Activated CD4-positive, alpha-beta T cell treated with anti-CD3 and anti-CD28 coated beads, Interleukin-2, Interleukin-4, amounts not matched to agents 100 ng/mL and 50 ng/mL, durations not matched to agents 16 hours and 8 hours (primary cell): ENCODE measurements at places on chromosomes 7 and 10.

- DNase-seq: no peak
Measured at GRCh38 chr10:130901311-130902165, 410.0 kb downstream of the TCERG1L start.

DNA sequence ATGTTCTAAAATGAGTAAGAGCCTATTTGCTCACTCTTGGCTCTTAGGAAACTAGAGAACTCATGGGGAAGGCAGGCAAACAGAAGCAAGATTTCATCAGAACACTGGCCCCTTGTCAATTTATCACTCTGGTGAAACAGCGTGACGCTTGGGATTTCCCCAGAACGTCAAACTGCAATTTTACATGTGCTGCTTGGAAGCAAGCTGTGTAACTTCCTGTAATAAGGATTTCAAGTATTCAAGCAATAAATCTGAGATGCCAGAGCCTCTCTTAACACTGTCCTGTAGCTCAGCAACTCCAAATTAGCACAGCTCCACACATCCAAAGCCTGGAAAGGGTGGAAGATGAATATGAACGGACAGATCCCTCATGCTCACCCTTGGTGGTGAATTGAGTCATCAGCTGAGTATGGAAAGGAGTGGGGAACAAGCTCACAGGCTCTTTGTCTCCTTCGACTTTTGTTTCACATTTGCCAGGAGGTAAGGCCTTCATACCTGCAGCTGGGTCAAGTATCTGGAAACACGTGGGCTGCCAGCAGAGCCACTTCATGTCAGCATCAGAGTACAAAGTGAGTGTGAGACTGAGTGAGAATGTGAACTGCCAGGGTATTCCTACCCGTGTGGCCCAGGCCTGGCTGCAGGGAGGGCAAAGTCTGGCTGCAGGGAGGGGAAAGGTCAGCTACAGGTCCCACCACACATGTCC lies 140.4 kb upstream of the NAMPT start:
- peak; percentile 94 for DNase-seq

DNA sequence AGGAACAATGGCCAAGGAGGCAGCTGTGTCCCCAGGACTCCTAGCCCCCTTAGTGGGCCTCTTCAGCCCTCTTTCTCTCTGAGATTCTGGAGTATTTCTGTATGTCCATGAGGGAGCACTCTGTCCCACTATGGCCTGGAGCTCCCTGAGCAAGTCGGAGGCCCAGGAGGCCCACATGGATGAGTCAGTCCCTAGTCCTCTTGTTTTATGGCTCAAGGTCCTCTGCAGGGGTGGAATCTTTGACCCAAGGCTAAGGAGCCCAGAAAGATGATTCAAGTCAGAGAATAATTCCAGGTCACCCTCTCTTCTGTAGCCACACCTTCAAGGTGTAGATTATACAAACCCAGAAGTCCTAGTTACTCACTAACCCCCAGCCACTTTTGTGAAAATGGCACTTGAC lies 125.6 kb downstream of the PLXNA4 start:
- DNase-seq: no peak

GRCh38 chr7:151239837-151240459 lies 7.7 kb downstream of the CHPF2 start:
- DNase-seq: no peak

GRCh38 chr7:1325246-1325645 lies 92.6 kb downstream of the UNCX start:
- DNase-seq: no peak

- no peak for DNase-seq
Measured at GRCh38 chr7:148835854-148836253, 48.2 kb downstream of the EZH2 start.

GRCh38 chr7:118626739-118627138 lies 402.2 kb downstream of the ANKRD7 start:
- no peak for DNase-seq

DNA sequence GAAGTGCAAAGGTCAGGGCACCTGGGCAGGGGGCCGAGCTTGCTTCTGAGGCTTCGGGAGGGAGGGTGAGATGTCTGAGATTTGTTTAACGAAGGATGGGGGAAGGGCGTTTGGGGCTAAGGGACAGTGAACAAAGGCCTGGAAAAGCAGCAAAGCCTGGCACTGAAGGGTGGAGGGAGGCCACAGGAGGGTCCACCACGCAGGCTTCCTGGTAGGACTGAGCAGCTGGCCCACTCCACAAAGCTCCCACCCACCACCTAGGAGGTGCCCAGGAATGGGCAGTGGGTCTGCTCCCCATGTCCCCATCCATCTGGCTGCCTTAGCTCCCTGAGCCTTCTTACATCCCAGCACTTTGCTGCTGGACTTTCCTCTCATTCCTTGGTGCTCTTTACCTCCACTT lies 39.4 kb upstream of the CXCL12 start:
- no peak for DNase-seq

- DNase-seq: no peak
Measured at GRCh38 chr10:43203448-43204041, 63.3 kb downstream of the RASGEF1A start.

DNA sequence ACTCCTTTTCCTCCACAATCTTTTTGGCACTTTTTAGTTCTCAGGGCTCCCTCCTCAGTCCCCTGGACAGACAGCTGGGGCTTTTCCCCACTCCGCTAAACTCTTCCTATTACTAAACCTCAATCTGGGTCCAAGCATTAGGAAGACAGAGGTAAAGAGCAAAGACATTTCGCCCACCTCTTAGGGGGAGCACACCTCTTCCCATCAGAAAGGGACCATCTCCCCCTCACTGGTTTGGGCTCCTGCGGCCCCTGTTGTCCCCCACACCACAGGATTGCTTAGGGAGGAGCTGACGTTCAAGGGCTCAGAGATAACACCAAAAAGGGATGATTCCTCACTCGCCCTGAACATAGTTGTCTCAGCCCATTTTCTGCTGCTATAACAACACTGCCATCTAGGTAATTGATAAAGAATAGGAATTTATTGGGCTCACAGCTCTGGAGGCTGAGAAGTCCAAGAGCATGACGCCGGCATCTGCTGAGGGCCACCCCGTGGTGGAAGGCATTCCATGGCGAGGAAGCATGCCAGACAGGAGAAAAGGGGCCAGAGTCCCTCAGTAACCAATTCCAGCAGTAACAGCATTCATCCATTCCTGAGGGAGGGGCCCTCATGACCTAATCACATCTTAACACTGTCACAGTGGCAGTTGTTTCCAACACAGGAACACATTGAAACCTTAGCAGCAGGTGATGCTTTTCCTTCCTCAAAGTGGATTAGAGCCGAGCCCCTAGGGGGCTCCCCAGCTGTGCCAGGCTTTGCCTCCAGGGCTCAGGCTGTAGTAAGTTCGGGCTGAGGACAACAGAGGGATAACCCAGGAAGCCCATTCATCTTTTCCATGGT lies 209.6 kb downstream of the EBF3 start:
- DNase-seq: no peak

DNA sequence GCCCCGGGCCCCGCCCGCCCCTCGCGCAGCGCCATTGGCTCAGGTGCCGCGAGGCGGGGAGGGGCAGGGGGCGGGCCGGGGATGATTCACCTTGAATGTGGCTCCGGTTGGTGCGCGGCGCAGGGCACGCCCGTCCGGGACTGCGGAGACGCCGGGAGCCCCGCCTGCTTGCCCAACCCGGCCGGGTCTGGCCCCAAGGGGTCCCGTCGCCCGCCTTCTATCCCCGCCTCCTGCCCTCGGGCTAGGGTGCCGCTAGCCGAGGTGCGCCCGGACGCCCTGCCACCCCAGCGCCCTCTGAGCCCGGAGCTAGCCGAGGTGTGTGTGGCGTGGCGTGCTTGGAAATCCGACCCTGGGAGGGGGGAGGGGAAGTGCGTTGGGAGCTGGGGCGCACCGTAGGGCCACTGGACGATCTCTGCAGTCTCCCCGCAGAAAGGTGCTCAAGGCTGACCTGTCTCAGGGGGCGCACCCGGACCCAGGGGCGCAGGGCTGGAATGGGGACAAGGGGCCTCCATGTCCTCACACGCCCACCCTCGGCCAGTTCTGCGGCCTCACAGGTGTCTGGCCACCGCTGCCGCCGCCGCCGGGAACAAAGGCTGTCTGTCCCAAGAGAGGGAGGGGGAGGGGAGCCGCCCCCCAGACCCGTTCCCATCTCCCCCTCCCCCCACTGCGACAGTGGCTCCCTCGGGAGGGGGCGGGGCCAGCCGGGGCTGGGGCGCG lies 168.9 kb downstream of the NRF1 start:
- peak; percentile 61 for DNase-seq

DNA sequence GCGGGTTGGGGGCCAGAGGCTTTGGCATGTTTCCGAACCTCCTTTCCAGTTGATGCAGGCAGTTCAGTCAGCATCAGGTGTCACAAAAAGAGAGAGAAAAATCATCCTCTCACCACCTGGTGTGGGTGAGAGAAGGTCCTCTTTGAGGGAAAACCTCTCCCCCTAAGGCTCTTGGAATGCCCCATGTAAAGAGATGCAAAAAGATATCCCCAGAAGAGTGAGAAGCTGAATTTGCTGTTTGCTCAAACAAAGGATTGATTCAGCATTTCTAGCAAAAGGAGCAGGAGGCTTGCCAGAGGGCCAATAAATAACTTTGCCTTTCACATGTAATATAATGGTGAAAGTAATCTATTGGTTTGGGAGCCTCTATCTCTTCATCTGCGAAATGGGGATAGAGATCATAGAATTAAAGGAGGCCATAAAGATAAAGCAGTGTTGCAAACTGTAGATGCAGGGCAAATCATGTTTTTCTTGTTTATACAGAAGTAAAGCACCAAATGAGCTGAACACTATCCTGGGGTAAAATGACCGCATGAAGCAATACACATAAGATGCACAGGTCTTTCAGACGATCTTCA lies 425.9 kb downstream of the LRMDA start:
- DNase-seq: no peak

- no peak for DNase-seq
Measured at GRCh38 chr10:115747811-115748210, 525.2 kb downstream of the GFRA1 start.

DNA sequence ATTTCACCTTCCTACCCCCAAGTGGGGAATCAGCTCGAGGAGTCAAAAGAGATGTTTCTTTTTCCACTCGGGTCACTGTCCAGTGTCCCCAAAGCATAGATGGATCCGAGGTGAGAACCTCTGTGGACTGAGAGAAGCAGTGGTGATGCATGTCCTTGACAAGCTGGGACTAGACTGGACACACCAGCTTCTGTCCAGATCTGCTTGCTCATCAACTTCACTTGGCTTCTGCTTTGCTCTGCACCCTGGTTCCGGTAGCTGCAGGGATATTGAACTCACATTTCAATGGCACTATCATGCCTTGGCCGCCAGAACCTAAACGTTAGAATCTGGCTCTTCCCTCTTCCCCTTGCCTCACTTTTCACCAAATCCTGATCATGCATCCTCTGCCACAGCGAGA lies 50.3 kb upstream of the CXCL12 start:
- no peak for DNase-seq

DNA sequence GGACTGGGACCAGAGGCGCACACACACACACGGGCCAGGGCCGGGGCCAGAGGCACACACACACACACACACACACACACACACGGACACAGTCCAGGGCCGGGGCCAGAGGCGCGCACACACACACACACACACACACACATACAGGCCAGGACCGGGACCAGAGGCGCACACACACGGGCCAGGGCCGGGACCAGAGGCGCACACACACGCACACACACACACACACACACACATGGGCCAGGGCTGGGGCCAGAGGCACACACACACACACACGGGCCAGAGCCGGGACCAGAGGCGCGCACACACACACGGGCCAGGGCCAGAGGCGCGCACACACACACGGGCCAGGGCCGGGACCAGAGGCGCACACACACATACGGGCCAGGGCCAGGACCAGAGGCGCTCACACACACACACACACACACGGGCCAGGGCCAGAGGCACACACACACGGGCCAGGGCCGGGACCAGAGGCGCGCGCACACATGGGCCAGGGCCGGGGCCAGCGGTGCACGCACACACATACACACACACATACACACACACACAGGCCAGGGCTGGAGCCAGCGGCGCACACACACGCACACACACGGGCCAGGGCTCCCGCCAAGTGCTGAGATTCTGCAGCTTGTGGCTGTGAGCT lies 268.8 kb downstream of the ELFN1 start:
- no peak for DNase-seq

DNA sequence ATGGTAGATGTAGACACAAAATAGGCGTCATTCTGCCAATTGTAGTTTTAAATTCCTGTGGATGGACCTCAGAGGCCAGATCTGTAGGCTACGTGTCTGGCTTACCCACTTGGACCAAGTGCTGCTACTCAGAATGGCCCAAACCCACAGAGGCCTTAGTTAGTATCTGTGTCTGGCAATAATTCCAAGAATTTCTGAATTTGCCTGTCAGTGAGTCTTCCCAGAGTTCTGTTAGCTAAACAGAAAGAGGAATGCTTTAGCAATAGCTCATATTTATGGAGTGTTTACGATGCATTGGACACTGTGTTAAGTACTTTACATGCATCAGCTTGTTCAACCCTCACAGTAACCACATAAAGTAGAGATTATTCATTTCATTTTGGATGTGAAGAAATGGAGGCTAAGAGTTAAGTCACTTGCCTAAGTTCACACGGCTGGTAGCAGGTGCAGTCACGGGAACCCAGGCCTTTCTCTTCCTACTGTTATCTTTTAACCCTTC lies 231.8 kb downstream of the PTEN start:
- no peak for DNase-seq

GRCh38 chr10:122419876-122420623 lies 34.4 kb upstream of the ARMS2 start:
- DNase-seq: no peak

GRCh38 chr7:73869011-73869798 lies 8.2 kb downstream of the TMEM270 start:
- no peak for DNase-seq

DNA sequence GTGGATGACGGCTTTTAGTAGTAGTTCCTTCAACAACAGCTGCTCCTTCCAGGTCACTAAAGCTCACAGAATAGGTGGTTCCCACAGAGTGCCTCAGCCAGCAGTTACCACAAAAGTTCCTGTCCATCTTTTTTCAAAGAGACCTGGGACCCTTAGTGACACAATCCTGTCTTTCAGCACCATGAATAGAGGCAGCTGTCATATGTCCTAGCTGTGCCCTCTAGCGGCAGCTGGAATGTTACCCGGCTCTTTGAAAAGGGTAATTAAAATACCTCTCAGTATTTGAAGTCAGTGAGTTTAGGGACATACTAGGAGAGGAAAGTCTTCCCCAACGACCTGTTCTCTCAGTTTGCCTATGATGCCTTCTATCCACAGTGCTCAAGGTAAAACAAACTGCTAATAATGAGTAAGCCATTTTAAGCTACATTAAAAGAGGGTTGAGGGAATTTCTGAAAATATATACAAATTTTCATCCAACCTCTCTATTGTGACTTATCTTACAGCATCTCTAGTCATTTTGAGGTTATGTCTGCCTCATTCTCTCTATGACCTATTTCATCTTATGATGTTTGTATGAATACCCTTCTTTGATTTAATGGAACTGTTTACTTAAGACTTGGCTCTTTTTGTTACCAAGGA lies 290.8 kb downstream of the NXPH1 start:
- DNase-seq: peak; percentile 40

DNA sequence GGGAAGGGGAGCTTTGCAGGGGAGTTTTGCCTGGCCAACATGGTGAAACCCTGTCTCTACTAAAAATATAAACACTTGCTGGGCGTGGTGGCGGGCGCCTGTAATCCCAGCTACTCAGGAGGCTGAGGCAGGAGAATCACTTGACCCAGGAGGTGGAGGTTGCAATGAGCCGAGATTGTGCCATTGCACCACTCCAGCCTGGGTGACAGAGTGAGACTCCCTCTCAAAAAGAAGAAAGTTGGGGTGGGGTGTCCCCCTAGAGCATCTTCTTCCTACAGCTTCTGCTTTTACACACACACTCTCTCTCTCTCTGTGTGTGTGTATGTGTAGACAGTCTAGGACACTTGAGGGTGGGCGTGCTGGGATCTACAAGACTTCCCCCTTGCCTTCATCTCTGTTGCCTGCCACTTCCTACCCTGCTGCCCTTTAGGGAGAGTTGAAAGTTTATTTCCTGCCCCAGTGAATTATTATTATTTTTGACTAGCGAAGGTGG lies 21.7 kb downstream of the PLAU start:
- no peak for DNase-seq
